ENCODE measurements at places on chromosomes 3 and 15.

DNA sequence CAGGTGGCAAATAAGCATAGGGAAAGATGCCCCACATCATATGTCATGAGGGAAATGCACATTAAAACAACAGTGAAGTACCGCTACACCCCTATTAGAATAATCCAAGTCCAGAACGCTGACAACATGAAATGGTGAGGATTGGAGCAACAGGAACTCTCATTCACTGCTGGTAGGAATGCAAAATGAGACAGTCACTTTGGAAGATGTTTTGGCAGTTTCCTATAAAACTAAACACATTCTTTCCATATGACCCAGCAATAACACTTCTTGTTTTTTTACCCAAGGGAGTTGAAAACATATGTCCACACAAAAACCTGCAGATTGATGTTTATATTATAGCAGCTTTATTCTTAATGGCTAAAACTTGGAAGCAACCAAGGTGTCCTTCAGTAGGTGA, 116.4 kb upstream of the TOPAZ1 start:
- DNase-seq: no peak

GRCh38 chr3:139421460-139421859, 32.0 kb upstream of the COPB2 start:
- no peak for DNase-seq

DNA sequence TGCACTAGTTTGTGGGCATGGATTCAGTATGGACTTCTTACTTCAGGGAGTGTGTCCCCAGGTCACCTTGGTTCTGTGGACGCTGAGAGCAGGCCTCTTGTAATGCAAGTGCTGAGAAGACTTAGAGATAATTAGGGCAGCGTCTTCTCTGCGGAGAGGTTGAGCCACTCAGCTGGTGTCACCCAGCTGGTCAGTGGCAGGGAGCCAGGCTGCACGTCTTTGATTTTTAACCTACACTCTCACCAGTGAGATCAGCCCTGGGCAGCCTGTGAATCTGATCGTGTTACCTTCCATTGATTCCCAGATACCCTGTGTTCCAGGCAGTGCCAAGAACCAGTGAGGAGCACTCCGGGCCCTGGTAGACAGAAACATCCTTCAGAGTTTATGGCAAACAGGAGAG, 92.6 kb downstream of the SLCO3A1 start:
- no peak for DNase-seq

- DNase-seq: no peak
Observed at GRCh38 chr3:194030372-194030771, 105.6 kb upstream of the HES1 start.

GRCh38 chr15:76342382-76343201, 6.0 kb downstream of the ISL2 start:
- no peak for DNase-seq

GRCh38 chr3:32105291-32106131, 909 bp upstream of the GPD1L start:
- no peak for DNase-seq

DNA sequence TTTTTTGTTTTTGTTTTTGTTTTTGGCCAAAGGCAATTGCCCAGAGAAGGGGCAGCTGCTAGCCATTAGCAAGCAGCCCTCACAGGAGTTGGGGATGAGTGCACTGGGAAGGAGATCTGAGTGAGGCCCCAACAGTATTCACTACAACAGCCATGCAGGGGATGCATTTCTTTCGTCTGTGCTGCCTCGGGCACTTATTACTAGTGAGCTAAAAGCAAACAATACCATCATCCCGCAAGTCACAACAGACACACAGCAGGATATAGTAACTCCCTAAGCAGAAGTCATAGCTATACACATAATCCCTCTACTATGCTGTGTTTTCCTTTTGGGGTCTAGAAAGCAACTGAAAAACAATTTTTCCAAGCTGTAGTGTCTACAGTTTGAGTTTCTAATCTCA, 27.2 kb downstream of the CRTAP start:
- no peak for DNase-seq

DNA sequence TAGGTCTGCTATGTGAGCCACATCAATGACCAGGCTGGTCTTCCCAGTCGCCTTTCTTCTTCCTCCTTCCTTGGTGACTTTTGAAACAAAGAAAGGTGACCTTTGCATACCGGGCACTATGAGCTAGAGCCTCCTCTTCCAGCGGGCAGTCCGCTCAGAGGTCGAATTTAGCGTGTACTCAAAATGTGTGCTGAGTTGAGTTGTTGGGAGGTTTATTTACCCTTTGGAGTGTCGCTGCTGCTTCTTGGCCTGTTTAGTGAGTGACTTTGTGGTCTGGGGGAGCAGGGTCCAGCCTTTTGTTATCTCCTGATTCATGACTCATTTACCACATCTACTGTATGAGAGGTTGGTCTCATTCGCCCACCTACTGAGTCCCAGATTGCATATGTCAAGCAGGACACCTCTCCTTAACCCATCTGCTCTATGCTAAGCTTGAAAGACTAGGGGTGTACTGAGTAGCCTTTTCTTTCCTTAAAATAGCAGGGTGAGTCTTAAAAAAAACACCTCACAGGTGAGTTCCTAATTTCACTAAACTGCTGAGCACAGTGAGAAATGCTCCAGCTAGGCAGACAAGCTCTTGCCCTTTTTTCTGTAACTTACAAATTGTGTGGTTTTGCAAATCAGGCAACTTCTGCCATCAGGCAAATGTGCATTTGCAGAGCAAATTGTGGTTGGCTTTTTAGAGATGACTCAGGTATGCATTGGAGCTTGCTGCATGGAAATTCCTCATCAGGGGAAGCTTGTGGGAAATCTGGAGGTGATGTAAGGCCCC, 3.2 kb upstream of the SIAH2 start:
- DNase-seq: no peak

GRCh38 chr15:32649342-32649741, 7.8 kb downstream of the SCG5 start:
- DNase-seq: no peak

- no peak for DNase-seq
Observed at GRCh38 chr15:48891232-48891765, 13.4 kb downstream of the EID1 start.

- no peak for DNase-seq
Observed at GRCh38 chr3:194537732-194538247, 51.0 kb upstream of the ATP13A3 start.

DNA sequence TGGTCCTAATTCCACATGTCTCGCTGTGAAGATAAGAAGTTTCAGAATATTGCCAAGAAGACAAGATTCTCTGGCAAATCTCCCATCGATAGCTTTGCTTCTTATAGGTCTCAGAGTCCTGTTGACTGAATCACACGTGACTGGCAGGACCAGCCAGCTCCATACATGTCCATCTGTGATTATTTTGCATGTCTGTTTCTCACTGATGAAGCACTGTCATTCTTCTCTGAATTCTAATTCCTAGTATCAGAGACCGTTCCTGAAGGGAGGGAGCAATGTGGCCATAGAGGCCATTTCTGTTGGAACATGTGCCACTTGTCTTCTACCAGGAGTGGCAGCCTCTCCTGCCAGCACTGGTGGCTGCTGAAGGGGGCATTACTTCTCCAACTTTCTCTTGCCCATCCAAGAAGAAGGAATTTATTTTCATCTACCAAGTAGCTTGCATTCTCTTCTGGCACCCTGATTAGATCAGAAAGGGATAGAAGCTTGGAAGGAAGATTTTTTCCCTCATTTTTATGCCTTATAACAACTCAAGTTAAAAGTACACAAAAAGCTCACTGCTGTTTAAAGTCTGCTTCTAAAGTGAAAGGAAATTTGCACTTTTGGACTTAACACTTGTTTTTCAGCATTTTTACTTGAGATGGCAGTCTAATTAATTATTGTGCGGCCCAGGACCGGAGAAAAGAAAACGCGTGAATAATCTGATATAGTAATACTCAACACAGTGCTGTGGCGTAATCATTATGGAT, 115.8 kb downstream of the IQCH start:
- no peak for DNase-seq

GRCh38 chr3:108342837-108343486, 46.6 kb downstream of the HHLA2 start:
- DNase-seq: no peak

GRCh38 chr3:119420196-119420595, 43.2 kb downstream of the TMEM39A start:
- no peak for DNase-seq

- DNase-seq: no peak
Observed at GRCh38 chr3:171841620-171842000, 1.5 kb upstream of the TMEM212 start.

- no peak for DNase-seq
Observed at GRCh38 chr15:28021281-28022039, 77.7 kb downstream of the OCA2 start.

DNA sequence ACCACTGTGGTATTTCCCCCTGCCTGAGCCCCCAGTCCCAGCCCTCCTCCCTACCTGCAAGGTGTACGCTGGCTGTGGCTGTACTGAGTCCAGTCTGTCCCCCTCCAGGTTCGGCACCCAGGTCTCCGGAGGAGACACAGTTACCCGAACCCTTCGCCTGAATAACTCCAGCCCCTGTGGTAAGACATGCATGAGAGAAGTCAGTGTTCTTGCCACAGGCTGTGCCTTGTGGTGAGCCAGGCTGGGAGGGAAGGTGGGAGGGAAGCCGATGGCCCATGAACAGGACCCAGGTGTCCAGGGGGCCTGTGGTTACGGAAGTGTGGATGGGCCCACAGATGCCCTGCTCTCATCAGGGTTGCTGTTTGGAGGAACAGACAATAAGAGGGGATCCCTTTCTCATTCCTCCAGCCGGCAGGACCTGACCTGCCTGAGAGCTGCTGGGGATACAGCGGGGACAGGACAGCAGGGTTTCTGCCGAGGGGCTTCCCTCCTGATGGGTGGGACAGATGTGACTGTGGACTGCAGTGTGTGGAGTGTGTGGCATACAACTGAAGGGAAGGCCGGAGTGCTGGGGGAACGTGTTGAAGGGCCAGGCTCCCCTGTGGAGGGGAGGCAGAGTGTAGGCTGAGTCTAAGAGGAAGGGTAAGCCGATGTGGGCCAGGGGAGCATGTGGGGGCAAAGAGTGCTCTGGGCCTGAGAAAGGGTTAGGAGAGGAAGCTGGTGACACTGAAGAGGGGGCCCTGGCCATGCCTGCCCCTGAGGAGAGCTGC, 21.9 kb downstream of the ACAA1 start:
- no peak for DNase-seq

DNA sequence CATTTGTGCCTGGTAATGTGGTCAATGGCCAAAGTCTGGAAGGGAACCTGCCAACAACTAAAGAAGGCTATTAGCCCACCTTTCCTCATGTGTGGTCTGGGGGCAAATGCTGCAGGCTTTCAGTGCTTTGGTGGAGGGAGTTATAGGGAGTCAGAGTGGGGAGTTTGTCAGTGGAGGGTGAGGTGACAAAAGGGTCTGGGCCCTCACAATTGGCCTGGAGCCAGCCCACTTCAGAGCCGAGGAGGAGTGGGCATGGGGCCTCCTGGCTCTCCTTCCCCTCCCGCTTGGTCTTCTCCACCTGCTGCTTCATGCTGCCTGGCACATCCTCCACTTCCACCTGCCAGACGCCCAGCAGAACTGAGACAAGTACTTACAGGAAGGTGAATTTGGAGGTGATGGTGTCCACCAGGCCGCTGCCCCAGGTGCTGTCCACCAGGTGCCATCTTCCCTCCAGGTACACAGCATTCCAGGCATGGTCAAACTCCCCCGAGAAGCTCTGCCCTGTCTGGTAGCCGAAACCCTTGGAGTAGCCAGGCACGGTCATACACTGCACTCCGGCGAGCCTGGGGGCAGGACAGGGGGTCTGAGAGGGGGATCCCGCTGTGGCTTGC, 40.9 kb downstream of the KY start:
- DNase-seq: no peak

DNA sequence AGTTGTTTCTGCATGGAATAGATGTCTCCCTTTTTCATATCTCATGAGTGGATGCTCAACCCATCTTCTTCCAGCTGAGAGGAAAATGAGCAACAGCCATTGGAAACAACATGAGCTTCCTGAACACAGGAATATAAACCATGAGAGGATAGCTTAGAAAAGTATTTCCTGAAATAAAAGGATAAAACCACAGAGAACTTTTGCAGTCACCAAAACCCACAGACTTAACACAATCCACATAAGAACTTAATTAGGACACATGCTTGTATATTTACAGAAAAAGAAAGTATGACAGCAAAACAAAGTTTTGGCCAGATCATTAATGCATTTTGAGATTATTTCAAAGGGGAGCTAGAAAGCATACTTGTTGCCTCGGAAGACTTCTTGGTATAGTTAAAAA, 180.5 kb upstream of the RASGRP1 start:
- no peak for DNase-seq

GRCh38 chr3:23981955-23982354, 36.9 kb downstream of the NR1D2 start:
- no peak for DNase-seq

GRCh38 chr3:127817406-127817841, 4.9 kb downstream of the MGLL start:
- no peak for DNase-seq

DNA sequence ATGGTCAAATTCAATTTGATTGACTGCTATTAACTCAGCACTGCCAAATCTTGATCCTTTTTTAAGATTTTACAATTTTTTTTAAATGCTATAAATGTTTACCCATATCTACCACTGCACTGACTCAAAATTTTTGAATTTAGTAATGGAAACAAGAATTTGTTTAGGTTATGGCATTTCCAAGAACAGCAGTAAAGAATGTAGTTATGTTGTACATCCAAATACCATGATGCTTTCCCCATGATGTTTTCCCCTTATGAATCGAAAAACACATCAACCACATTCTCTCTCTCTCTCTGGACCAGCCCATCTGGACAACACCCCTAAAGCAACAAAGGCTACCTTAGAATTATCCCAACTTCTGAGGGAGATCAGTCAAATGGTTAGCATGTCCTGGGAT, 14.2 kb downstream of the CHRM5 start:
- DNase-seq: no peak

GRCh38 chr3:176147251-176147650, 1050.0 kb downstream of the TBL1XR1 start:
- no peak for DNase-seq

GRCh38 chr3:14452740-14453710, 50.6 kb downstream of the SLC6A6 start:
- no peak for DNase-seq

DNA sequence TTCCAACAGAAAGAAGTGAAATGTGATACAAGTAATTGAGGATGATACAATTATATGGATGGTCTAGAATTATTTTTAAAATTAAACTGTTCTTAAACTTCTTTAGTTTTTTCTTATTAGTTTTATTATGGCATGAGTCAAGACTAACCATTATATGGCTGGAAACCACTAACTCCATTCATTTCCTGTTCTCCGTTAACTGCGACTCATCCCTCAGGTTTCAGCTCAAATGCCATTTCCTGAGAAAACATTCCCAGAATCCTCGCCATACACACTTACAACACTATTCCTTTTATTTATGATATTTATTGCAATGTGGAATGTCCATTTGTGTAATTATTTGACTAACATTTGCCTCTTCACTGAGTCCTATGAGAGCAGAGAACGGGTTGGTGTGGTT, 394.1 kb downstream of the SOX2 start:
- DNase-seq: no peak

Measured in effector CD8-positive, alpha-beta T cell (primary cell).